Pancreas (tissue), 10 donors: ENCODE measurements at places on chromosomes 6 and 20. TPM values are rescaled to one million over a fixed set of nuclear protein-coding genes. Genes with fewer than 3 reads are reported as not detected.
A peak's percentile ranks its signal among the peaks of the same experiment; 100 is the strongest.

DNA sequence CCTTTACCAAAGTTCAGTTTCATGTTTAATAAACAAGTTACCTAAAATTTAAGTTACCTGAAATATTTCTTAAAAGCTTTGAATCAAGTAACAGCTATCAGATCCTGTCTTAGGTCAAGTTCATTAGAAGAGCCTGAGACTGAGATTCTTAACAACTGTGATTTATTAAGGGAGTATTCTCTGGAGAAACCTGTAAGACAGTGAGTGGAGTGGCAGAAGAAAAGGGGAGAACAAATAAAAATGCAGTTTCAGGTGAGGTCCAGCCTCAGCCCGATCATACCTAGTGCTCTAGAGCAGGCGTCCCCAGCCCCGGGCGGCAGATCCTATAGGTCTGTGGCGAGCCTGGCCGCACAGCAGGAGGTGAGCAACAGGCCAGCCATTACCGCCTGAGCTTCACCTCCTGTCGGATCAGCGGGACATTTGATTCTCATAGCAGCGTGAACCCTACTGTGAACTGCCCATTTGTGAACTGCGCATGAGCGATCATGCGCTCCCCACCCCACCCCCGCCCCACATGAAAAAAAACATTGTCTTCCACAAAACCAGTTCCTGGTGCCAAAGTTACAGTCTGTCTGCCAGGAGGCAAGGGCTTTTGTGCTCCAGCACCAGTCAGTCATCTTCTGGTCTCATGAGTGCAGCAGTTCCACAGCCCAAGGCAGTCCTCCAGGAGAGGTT lies 59.2 kb upstream of the ADGRB3 start:
- DNase-seq, result peak; percentile 27

DNA sequence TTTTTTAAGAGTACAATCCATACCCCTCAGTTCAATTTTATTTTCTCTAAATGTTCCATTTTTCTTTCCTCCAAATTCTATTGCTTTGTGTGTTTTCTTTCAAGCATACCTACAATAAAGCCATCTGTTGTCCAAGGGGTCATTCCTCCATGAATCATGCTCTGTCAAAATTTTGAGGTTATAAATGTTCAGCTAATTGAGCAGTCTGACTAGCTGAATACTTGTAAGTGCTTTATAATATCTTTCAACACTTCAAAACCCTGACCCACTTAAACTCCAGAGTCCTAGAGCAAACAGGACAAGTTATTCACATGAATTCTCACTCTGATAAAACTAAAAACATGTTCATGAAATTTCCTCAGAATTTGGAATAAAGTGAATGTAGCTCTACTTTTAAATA lies 33.4 kb upstream of the EYA4 start:
- DNase-seq, result no peak

DNA sequence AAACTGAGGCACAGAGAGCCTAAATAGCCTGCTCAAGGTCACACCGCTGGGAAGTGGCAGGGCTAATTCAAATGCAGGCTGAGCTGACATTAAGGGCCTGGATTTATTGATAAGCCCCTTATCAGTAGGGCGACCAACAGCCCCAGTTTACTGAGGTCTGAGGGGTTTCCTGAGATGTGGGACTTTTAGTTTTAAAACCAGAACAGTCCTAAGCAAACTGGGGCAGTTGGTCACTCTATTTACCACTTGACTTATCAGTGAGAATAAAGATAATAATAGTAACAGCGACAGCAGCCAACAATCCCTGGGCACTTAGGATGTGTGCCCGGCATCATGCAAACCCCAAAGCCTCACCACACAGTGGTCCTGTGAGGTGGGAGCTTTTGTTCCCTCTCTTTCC lies 27.6 kb downstream of the PREX1 start:
- DNase-seq, result no peak

DNA sequence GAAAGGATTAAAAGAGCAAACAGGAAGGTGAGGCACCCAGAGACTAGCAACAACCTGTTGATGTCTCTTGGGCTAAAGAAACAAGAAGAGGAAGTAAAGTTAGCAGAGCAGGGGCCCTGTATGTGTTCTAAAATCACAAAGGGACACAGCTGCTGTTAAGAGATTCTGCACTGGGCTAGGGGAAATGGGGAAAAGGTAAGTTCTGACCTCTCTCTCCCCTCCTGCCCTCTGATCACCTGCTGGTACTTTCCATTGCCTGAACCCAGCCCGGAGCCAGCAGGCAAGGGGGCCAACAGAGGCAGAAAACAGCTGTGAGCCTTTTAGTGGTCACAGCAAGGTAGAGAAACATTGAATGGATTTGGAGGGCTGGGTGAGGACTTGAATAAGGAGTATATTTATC lies 13.5 kb upstream of the CNR1 start:
- DNase-seq, result no peak

Gene DNMT3B
- total RNA-seq, result 3.2 TPM

DNA sequence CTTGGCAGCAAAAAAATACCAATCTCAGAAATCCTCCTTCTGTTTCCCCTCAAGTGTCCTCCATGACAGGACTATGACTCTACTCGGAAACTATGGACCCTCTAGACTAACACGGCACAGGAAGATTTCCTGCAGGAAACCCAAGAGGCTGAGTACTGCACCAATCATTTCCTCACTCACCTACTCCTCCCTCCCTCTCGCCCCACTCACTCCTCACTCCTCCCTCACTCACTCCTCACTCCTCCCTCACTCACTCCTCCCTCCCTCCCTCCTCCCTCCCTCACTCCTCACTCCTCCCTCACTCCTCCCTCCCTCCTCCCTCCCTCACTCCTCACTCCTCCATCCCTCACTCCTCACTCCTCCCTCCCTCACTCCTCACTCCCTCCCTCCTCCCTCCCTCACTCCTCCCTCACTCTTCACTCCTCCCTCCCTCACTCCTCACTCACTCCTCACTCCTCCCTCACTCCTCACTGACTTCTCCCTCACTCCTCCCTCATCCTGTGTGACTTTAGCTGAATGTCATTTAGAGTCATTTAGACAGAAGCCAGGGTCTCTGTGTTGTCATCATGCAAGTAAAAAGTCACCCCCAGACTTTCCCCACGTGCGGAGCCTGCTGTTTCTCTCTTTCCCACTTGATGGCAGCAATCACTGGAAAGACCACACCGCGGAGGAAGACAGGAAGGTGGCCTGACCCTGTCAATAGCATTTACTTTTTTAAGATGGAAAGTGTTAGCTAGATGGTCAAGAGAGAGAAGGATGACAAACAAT lies 226.8 kb upstream of the PDE10A start:
- no peak for DNase-seq

GRCh38 chr6:138512609-138513008 lies 13.3 kb upstream of the NHSL1 start:
- no peak for DNase-seq

DNA sequence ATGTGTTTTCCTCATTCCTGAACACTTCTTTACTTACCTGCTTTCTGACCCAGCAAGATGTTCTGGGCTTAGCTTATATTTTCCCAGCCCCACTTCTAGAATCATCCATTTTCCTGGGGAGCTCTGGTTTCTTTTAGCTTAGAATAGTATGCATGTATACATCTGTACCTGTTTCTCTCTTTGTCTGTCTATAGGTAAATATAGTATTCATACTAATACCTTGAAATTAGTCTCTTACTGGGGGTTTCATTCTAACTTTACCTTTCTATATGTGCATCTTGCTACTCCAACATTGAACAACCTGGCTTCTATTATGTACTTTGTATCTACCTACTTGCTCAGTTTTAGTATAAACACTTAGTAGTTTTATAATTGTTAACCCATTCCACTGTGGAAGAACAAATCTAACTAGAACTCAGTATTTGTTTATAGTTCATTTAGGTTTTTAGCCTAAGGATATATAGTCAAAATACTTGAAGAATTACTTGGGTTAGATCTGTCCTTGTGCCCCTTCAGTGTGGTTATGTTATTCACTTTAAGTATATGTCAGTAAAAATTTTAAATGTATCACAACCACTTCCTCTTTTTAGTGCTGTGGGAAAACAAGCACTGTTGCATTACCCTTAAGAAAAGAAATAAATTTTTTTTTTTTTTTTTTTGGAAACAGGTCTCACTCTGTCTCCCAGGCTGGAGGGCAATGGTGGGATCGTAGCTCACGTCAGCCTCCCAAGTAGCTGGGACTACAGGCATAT lies 54.0 kb downstream of the ASXL1 start:
- no peak for DNase-seq

DNA sequence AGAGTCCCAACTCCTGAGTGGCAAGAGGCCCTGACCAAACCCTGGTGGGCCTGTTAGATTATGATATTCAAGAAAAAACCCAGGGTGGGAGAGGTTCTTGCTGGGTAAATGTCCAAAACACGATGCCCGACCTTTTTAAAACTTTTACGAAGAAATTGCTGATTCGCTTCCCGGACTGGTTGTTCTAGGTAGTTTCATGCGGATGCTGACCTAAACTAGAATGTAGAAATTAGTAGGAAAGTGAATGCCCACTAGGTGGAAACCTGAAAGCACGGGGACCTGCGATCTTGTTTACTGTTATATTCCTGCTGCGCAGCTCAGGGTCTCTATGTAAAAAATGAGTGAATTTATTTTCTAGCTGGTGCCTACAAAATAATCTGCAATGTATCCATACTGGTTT lies 2.3 kb downstream of the RAE1 start:
- DNase-seq, result no peak

DNA sequence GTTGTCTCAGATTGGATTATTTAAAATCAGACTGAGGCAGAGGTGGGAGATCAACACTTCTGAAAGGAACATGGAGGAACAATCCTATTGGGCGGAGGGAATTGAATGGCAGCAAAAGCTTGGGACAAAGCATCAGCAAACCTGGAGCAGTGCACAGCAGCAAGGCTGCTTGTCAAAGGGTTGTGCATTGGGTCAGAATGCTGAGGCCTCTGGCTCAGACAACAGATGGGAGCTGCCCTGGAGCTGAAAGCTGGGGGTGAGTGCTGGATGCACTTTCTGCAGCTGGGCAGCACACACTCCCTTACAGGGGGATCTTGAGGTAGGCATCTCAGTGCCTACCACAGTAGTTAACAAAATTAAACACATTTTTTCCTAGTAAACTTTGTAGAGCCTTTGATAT lies 634.4 kb upstream of the MMS22L start:
- no peak for DNase-seq

- no peak for DNase-seq
These were observed 164.1 kb upstream of the SALL4 start for GRCh38 chr20:51966296-51966971.

Gene POLR3F
- total RNA-seq, result 3.6 TPM

DNA sequence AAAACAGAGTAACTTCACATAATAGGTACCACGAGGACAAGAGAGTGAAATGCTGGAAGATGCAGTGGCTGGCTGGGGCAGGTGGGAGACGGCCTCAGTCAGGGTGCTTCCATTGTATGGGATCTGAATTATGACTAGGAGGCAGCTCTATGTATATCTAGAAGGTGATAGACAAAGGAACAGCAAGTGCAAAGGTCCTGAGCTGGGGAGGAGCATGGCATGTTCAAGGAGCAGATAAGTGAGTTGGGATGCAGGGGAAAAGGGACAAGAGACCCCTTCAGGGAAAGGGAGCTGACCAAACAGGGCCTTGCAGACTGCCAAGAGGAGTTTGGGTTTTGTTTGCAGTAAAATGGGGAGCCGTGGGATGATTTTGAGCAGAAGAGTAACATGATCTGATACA lies 8.3 kb upstream of the SLC9A8 start:
- no peak for DNase-seq

DNA sequence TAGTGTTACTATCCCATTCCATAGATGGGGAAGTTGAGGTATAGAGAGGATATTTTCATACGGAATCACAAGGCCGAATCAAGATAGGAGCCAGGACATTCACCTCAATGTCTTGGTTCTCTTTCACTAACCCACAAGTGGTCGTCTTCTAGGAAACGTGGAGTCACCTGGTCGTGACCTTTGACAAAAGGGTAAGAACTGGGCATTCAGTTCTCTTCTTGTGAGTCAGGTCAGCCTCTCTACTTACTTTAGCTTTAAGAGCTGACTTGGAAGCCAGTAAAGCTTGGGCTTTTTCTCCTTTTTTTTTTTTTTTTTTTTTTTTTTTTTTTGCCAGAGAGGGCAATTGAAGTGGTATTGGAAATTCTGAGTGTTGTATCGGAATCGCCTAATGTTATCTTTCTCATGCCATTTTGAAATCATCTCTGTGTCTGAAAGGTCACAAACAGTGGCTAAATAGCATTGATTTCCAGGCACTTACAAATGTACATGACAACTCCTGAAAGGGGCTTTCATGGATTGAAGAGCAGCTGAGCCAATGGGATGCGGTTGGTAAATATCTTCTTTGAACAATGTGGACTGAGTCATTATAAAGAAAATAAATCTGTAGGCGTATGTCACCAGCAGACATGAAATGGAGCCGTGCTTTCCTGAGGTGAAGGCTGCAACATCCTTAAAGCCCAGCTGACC lies 356.9 kb downstream of the KIF16B start:
- no peak for DNase-seq
